ENCODE measurements at places on chromosomes 16 and 17.

GRCh38 chr16:20866801-20867200 lies 33.4 kb downstream of the DCUN1D3 start:
- no peak for DNase-seq

- no peak for DNase-seq
Observed at GRCh38 chr17:1002412-1002753, 5.5 kb downstream of the TIMM22 start.

DNA sequence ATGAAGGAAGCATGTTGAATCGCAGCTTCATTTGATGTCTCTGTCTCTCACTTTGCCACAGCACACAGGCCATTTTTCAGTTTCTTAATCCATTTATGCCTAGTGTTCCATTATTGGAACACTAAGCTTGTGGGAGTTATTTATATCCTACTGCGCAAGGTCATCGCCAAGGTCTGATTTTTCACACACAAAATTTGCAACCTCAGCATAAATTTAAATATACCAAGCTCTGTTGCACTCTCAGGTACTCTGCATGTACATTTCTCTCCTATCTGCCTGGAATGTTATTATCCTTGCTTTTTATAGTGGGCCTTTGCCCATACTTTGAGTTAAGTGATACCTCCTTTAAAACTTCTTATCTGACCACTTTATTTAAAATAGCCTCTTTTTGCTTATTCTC lies 519.2 kb upstream of the TOM1L1 start:
- DNase-seq = no peak

GRCh38 chr16:85291302-85292148 lies 179.3 kb upstream of the CIBAR2 start:
- no peak for DNase-seq

GRCh38 chr17:39738568-39738901 lies 797 bp downstream of the GRB7 start:
- peak; percentile 48 for DNase-seq

GRCh38 chr17:77696721-77697460 lies 261.6 kb upstream of the TNRC6C start:
- DNase-seq = no peak

DNA sequence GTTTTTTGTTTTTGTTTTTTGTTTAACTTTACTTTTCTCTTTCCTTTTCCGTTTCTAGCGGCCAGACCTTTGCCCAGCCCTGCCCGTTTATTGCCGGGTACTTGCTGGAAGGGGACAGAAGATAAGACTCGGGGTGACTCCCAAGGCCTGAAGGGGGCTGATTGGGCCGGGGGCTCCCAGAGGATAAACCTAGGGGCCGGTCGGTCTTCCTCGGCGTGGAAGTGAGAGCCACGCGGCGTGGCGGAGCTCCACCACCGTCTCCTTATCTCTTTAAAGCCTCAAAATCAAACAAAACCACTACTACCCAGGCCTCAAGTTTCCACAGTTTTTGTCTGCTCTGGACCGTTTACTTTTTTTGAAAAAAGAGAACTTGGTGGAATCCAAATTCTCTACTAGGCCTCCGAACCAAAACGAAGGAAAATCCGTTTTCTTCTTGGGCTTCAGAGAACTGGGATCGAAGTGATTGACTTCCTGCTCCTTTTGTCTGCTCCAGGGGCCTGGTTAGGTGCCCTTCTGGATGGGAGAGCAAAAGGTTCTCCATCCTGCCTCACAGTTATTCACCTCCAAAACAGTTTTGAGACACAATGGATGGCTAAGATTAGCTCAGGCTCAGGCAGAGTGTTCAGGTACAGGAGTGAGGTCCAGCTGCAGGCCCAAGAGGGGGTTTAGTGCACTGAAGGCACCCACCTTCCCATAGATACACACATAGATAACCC lies 8.5 kb upstream of the HOXB9 start:
- no peak for DNase-seq

- no peak for DNase-seq
Observed at GRCh38 chr16:526181-527014, 1.1 kb upstream of the CAPN15 start.

DNA sequence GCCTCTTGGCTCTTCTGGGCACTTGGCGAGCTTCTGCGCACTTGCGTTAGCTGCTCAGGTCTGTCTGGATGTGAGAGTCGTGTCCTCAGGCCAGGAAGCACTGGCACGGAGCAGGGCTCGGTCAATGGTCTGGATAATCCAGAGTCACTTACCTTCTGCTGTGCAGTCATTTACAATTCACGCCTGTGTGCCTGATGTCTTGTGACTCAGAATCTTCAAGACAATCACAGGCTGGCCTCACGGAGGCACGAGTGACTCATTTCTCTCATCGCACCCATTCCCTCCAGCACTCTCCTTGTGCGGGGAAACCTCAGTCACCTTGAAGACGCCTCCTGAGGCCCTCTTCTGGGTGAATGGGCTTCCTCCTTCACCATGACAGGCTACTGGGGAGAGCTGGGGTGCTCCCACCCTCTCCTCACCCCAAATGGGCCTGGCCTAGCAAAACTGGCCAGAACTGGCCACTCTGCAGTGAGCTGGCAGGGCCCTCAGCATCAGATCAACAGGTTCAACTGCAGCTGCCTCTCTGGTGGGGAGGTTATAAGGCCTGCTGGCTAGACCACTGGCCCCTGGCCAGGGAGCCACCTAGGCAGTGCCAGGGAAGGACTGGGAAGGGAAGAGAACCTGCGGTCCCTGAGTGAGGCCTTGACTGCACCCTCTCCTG lies 1.9 kb upstream of the CAPN15 start:
- peak; percentile 64 for DNase-seq

- DNase-seq = no peak
Observed at GRCh38 chr17:8477171-8477570, 41.5 kb downstream of the NDEL1 start.

- peak; percentile 9 for DNase-seq
Observed at GRCh38 chr16:30585022-30585399, 486 bp downstream of the ZNF785 start.

GRCh38 chr16:49312389-49312985 lies 30.8 kb upstream of the CBLN1 start:
- DNase-seq = no peak

DNA sequence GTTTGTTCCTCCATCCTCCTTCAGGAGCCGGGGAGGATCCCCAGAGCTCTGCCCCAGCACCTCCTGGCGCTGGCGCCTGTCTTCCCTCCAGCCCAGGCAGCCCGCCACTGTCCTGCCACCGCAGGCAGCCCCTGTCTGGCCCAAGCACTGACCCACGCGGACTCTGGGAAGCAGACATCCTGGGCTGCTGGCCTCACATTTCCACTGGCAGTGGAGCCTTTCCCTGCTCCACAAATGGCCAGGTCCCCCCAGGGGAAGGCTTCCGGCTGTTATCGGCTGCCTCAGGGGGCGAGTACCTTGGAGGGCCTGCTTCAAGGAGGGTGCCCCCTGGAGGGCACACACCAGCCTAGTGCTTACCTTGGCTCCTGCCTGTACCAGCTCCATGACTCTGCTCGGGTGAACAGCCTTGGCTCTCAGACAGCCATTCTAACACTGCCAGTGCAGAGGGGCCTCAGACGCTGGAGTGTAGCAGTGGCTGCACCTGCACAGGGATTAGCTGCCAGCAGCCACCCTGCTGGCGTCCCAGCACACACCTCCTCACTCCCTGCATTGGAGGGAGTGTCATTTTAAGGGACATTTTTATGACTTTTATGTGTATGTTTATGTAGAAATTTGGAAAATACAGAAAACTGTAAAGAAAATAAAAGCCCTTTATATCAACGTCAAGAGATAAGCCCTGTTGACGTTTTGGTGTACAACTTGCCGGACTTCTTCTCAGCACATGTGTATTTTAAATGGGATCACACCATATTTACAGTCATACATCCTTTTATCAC lies 21.0 kb downstream of the ACE start:
- DNase-seq = no peak

GRCh38 chr16:1414532-1415260 lies at the start of gene UNKL:
Gene UNKL (minus strand): TSS chr16:1414704. CDS start chr16:1414691, 13 bp downstream.
- peak; percentile 77 for DNase-seq
